ENCODE measurements at places on chromosomes 6 and 20. TPM values are rescaled to one million over a fixed set of nuclear protein-coding genes. Genes with fewer than 3 reads are reported as not detected.

TINAG gene
- total RNA-seq, result 0.41 TPM

GRCh38 chr20:15318682-15319081 is 981.3 kb upstream of the FLRT3 start:
- no peak overlapping the region for H3K27ac ChIP-seq
- no peak overlapping the region for H3K4me3 ChIP-seq
- H3K4me1 ChIP-seq, result peaks cover 7% of the 10 kb centered on the region
- H3K27me3 ChIP-seq, result no peaks in the 10 kb centered on the region

KLC4 gene
- 36.1 TPM for total RNA-seq

DNA sequence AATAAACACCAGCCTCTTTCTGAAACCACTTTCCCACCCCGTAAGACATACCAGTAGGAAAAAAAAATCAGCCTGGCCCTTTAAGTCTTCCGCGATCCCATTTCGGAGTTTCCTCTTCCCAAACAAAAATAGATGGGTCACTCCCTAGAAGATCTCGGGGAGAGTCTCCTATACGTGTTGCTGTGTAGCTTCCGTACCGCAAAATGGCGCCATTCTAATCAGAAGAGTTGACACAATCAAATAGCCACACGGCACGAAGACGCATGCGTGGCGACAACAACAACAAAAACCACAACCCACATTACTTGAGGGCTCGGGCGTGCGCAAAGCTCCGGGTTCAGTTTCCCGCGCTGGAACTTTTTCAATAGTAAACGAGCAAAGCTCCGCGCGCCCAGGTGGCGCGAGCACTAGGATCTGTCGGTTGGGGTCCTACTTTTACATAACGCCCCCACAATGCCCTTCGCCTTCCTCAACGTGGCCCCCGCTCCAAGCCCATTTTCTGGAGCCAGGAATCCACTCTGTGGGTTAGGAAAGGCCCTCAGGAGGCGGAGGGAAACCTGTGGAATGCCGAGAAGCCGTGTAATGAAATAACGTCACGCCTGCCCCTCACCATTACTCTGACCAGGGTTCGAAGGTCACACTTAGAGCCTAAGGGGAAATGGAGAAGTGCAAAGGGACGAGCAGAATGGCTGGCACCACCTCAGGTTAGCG is at the start of gene GPANK1:
Gene GPANK1, minus strand, starts transcription at position 208 of the 711 bp plus-strand sequence. CDS start 519 bp downstream, outside the sequence.
- H3K27me3 ChIP-seq, result no peaks in the 10 kb centered on the region
- peak; percentile 89 for DNase-seq
- H3K4me1 ChIP-seq, result peaks cover 81% of the 10 kb centered on the region
- peak within 1 kb of the TSS; percentile 78 for H3K4me3 ChIP-seq
- peak within 1 kb of the TSS; percentile 96 for H3K27ac ChIP-seq
- H3K36me3 ChIP-seq, result peaks cover 47% of the 10 kb centered on the region

GRCh38 chr6:27531772-27532459 is 59.0 kb upstream of the ZNF184 start:
- DNase-seq, result no peak
- H3K36me3 ChIP-seq, result no peaks in the 10 kb centered on the region
- no peaks in the 10 kb centered on the region for H3K4me1 ChIP-seq
- H3K4me3 ChIP-seq, result no peak overlapping the region
- H3K27ac ChIP-seq, result no peak overlapping the region
